ENCODE measurements at places on chromosomes 3 and 15. TPM values are rescaled to one million over a fixed set of nuclear protein-coding genes. Genes with fewer than 3 reads are reported as not detected.

SELENOT gene
- 91.4 TPM for total RNA-seq

CPB1 gene
- not detected for total RNA-seq

CYP11A1 gene
- total RNA-seq: not detected

DNA sequence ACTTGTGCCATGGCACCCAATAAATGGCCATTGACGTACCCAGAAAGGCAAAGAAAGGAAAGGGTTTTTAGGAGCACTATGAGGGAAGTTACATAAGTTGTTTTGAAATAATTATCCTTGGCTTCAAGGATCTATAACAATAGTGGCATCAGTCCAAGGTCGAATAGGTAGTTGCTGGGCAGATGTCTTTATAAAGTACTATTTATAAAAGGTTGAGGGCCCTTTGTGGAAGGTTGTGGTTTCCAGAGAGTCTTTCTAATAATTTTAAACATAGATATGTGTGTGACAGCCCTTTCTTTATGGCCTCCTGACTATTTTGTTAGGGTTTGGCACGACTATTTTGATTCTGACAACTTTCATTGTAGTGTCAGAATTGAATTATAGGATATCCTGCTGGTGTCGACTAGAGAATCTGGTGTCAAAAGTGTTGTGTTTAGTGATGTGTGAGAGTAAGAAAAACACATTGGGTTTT is 260.5 kb downstream of the PYDC2 start:
- DNase-seq: no peak

DNA sequence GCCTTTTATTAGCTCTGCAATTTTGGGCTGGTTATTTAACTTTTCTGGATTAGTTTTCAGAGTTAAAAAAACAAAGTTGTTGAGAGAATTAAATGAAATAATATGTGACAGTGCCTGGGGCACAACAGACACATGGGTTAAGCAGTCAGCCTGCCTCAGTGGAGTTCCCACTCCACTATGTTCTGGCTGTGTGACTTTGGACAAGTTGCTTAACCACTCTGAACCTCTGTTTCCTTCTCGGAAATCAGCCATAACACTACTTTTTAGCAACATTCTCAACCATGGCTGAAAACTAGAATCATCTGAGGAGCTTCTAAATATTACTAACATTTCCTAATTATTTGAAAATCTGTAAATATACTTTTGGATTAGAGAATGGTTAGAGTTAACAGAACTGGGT is 56.5 kb upstream of the SLC6A11 start:
- DNase-seq: no peak

GRCh38 chr15:73782344-73782959 is 29.3 kb upstream of the INSYN1 start:
- no peak for DNase-seq

All from NCI-H460 (cell line).